ENCODE measurements at places on chromosomes 5 and 9. TPM values are rescaled to one million over a fixed set of nuclear protein-coding genes. Genes with fewer than 3 reads are reported as not detected.

- DNase-seq: no peak
Measured at GRCh38 chr9:88915916-88916315, 75.4 kb upstream of the S1PR3 start.

GRCh38 chr9:111258209-111258874 lies 71.7 kb downstream of the OR2K2 start:
- no peak for DNase-seq

DNA sequence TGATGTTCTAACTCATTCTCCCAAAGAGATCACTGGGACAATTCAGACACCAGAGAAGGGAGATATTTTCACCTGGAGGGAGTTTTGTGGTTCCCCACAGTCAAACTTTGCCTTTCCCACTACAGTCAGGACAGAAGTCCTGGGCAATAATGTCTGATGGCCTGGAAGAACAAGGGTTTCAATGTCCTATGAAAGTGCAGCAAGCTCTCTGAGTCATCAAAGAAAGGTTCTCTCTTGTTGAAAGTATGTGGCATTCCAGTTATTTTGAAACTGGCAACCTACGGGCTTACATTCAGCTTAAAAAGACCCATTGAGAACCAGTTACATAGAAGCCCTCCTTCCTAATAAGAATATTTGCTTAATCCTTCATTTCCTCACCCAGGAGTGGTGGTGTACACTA lies 103.9 kb downstream of the INSYN2B start:
- DNase-seq: no peak

DNA sequence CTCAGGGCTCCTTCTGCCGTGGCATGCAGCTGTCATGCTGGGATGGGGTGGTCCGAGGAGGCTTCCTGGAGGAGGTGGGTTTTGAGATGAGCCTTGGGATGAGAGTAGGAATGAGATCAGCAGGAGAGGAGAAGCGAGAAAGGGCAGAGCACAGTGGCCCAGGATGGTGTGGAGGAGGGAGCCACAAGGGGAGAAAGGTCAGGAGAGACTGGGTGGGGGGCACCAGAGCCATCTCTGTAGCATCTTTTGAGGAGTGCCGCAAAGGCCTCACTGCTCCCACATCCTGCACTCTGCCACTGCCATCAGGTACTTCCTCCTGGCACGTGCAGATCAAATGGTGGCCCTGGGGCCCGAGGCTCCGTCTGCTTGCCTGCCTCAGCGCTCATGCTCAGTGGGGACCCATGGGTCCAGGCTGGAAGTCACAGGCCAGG lies 150.2 kb downstream of the MACROH2A1 start:
- peak; percentile 64 for DNase-seq

The ADAMTS2 gene
- total RNA-seq: 93.2 TPM

DNA sequence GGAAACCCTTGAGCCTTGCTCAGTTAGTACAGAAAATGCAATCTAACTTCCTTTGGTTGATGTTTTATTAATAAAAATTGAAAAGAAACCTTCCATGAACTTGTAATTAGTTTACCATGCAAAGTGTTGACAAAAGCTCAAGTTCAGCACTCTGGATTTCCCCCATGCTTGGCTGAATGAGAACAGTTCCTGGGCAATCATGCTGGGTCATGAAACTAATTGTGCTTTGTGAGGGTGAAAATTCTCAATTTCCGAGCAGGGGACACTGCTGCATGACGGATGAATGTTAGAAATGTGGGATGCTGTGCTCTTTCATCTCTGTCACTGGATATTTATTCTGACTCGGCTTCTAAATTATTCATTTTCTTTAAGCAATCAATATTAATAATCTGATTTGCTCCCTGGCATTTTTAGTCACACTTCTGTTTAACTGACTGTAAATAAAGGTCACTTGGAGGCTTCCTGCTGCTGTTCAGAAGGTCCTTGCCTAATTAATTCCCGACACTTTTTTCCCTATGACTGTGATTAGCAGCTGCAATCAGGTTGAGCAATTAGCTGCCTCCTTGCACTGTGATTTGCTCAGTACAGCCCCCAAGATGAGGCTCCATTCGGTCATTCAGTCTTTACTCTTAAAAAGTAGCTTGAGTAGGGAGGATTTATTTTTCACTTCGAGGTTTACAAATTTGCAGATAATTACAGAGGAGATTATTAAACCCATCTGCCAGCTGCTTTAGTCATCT lies 678.1 kb upstream of the ZNF608 start:
- DNase-seq: no peak

All from chondrocyte (in vitro differentiated cells).